ENCODE measurements at places on chromosomes 4 and X.

DNA sequence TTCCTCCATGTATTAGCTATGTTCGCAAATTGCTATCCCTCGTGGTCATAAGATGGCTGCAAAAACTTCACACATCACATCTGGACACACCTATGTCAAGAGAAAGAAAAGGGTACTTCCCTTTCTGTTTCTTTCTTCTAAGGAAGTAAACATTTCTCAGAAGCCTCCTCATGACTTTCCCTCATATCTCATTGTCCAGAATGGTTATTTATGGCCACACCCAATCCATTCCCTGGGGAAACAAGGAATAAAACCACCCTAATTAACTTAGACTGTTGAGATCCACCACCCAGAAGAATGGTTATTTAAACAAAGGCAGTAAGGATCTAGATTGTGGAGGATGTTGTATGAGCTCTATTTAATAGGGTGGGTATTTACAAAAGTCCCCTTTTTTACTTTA lies 160.8 kb upstream of the LNX1 start:
- DNase-seq = no peak

GRCh38 chr4:150348079-150348478 lies 233.9 kb upstream of the MAB21L2 start:
- no peak for DNase-seq

DNA sequence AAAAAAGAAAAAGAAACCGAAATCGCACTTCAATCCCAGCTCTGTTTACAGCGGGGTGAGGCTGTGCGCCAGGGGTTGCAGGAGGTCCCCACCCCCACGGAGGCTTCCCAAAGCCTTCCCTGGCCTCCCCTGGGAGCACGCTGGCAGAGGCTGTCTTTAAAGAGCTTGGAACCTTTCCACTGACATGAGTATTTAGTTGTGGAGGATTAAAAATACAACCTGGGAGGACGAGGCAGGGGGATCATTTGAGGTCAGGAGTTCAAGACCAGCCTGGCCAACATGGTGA lies 69.1 kb downstream of the PPP2R2C start:
- no peak for DNase-seq

DNA sequence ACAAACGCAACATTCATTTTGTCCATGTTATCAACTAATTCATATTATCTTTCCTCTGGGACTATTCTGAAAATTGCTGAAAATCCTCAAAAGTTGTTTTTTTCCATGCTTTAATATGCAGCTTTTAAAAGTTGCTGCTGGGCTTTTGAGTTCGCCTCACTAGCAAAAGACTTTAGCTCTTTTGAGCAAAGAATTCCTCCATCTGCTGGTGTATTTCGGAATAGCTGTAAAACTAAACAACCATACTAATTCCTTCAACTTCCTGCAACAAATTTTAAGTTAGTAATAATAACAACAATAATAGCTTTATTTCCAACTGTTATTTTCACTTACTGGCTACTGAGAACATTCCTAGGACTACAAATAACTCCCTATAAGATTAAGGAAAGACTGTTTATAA lies 124.5 kb upstream of the PLAC1 start:
- no peak for DNase-seq

GRCh38 chr4:81407726-81408125 lies 64.0 kb downstream of the RASGEF1B start:
- no peak for DNase-seq

DNA sequence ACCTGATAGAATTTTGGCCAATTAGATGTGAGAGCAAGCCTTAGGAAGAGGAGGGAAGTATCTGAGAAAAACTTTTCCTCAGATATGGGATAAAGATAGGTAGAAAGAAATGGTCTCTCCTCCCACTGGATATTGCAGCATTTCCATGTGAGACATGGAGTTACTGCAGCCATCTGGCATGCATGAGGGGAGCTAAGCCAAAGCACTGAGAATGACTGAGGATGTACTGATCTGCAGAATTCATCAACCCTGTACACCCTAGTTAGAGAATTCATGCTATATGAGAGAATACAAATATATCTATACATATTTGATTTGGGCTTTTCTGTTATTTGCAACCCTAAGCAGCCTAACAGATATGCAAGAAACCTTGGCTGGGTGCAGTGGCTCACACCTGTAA lies 52.5 kb upstream of the RPL34 start:
- no peak for DNase-seq

Data from stomach (tissue), 19 donors.